Sigmoid colon (tissue), 7 donors: ENCODE measurements at places on chromosomes 1 and 21. TPM values are rescaled to one million over a fixed set of nuclear protein-coding genes. Genes with fewer than 3 reads are reported as not detected.

The ACTN2 gene
- 0.66 TPM for total RNA-seq

The OR2T35 gene
- total RNA-seq: not detected

The FCRLB gene
- total RNA-seq: not detected

The AIM2 gene
- not detected for total RNA-seq

The PEF1 gene
- total RNA-seq: 52.9 TPM

The SPATA6 gene
- 20.3 TPM for total RNA-seq
